ENCODE measurements at places on chromosomes 16 and 17.

DNA sequence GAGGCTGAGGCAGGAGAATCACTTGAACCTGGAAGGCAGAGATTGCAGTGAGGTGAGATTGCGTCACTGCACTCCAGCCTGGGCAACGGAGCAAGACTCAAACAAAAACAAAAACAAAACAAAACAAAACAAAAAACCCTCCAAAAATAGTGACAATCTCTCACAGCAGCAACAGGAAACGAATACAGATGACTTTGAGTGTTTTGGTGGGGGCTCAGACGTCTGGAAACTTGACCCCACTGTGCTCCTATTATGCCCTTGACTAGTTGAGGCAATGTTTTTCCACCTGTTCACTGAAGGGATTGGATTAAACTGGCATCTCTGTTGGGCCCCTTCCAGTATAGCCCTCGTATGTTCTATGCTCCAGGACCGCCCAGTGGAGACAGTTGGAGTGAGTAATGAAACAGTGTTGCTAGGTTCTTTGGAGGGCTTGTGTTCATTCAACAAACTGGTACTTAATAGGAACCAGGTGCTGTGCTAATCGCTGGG, 167.0 kb downstream of the UTP18 start:
- DNase-seq = peak; percentile 58

- no peak for DNase-seq
Observed at GRCh38 chr17:46056800-46057304, 57.8 kb downstream of the STH start.

- DNase-seq = peak; percentile 90
Observed at GRCh38 chr16:30075503-30076275, at the start of gene PPP4C. TSS of gene PPP4C (plus strand) at chr16:30075994. CDS start at chr16:30076378, 384 bp downstream.

DNA sequence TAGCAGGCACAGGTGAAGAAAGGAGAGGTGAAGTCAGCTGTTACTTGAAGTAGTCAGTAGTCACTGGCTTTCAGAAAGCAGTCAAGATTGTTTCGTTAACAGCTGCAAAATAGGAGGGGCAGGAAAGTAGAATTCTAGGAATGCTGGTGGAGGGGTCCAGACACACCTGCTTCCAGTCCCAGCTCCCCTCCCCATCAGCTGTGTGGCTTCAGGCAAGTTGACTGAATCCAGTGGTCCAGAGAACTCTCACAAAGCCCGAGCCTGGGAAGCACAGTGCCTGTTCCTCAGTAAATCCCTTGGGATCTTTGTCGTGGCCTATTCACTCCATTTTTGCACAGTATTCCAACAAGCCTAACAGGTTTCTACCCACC, 4.6 kb upstream of the SOCS1 start:
- no peak for DNase-seq

- no peak for DNase-seq
Observed at GRCh38 chr16:27980919-27981700, 82.4 kb downstream of the GSG1L start.

DNA sequence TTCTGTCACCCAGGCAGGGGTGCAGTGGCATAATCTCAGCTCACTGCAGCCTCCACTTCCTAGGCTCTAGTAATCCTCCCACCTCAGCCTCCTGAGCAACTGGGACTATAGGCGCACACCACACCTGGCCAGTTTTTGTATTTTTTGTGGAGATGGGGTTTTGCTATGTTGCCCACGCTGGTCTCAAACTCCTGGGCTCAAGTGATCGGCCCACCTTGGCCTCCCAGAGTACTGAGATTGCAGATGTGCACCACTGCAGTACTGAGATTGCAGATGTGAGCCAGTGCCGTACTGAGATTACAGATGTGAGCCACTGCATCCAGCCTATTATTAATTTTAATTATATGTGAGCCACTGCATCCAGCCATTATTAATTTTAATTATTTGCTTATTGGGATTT, 13.8 kb downstream of the CRK start:
- DNase-seq = no peak

GRCh38 chr16:55543472-55543871, 23.0 kb upstream of the CAPNS2 start:
- no peak for DNase-seq

- DNase-seq = no peak
Observed at GRCh38 chr17:8341456-8341855, 1.8 kb downstream of the ODF4 start.

GRCh38 chr17:28702026-28702751, 9.5 kb downstream of the PROCA1 start:
- no peak for DNase-seq

DNA sequence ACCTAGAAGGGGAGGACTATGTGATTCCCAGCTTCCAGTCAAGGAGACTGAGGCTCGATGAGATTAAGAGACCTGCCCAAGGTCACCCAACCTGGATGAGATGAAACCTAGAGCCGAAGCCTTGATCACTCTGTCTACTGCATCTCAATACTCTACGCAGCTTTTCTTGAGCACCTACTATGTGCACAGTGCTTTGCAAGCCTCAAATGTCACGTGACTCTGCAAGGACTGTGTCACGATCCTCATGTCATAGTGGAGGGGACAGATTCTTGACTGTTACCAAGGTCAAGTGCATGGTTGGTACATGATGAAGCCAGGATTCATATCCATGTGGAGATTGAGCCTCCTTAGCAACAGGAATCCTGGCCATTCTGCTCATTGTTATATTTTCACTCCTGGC, 14.7 kb downstream of the BCO1 start:
- DNase-seq = no peak

DNA sequence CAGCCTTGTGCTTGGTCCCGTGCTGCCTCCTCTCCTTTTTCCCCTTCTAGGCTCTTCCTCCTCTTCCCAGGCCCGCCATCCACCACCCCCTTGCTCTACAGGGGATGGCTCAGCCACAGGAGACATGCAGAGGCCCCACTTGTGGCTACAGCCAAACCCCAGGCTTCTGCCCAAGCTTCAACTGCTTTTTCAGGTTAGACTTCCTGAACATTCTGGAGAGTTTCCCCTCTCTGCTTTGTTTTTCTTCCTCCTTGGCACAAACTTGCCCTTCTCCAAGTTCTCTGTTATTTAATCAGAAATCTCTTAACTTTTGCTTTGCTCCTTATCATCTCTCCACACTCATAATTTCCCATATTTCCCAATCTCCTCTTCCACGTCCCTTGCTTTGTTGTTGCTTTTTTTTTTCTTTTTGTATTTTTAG, 18.3 kb upstream of the HAS3 start:
- DNase-seq = no peak

GRCh38 chr17:76414334-76415295, 30.2 kb downstream of the SPHK1 start:
- no peak for DNase-seq

- DNase-seq = no peak
Observed at GRCh38 chr16:9334103-9334502, 242.7 kb downstream of the HAPSTR1 start.

Measured in CD4-positive, alpha-beta T cell treated with Interferon alpha-2 for 1 hour (primary cell).